ENCODE measurements at places on chromosomes 12 and 14. TPM values are rescaled to one million over a fixed set of nuclear protein-coding genes. Genes with fewer than 3 reads are reported as not detected.

- no peak for DNase-seq
- H3K4me1 ChIP-seq, result no peaks in the 10 kb centered on the region
- H3K36me3 ChIP-seq, result no peaks in the 10 kb centered on the region
- H3K4me3 ChIP-seq, result no peak overlapping the region
- no peaks in the 10 kb centered on the region for H3K27me3 ChIP-seq
Observed at GRCh38 chr14:51428981-51429380, 188.9 kb downstream of the TMX1 start.

DNA sequence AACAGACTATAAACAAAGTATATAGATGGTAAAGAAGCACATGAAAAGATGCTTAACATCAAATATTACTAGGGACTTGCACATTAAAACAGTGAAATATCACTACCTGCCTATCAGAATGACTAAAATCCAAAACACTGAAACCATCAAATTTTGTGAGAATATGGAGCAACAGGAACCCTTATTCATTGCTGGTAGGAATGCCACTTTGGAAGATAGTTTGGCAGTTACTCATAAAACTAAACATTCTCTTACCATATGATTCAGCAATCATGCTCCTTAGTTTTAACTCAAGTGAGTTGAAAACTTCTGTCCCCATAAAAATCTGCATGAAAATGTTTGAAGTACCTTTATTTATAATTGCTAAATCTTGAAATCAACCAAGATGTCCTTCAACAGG is 297.6 kb downstream of the DAD1 start:
- H3K27ac ChIP-seq, result no peak overlapping the region
- H3K36me3 ChIP-seq, result no peaks in the 10 kb centered on the region
- H3K4me1 ChIP-seq, result no peaks in the 10 kb centered on the region
- H3K4me3 ChIP-seq, result no peak overlapping the region

DNA sequence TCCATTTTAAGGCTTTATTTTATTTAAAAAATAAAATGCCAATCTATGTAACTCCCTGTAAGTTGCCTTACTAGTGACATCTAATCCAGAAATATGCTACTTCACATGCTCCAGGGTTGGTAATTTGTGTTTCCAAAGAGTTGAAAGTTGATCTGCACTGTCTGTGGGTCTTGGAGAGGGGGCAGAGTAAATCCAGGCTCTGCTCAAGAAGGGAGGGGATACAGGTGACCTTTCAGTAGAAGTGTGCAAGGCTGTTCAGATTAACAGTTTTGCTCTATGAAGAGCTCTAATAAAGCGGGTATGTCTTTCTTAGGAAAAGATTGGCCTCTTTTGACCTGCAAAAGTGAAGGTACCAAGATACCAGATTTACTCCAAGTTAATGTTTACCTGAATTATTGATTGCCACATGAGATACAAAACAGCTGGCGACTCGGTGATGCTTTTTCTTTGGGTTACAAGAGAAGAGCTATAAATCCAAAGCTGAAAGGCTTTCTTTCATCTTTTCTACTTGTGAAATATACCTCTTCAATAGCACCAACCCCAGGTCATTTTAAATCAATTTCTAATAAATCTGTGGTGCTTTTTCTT is 75.6 kb upstream of the FLRT2 start:
- DNase-seq, result no peak
- no peaks in the 10 kb centered on the region for H3K4me1 ChIP-seq
- H3K27ac ChIP-seq, result no peak overlapping the region
- H3K4me3 ChIP-seq, result no peak overlapping the region

GRCh38 chr12:124240493-124240892 is 54.4 kb upstream of the RFLNA start:
- no peak for DNase-seq
- no peak overlapping the region for H3K4me3 ChIP-seq
- peaks cover 21% of the 10 kb centered on the region for H3K4me1 ChIP-seq
- H3K36me3 ChIP-seq, result no peaks in the 10 kb centered on the region

PTPRO gene
- 0.75 TPM for total RNA-seq

DNA sequence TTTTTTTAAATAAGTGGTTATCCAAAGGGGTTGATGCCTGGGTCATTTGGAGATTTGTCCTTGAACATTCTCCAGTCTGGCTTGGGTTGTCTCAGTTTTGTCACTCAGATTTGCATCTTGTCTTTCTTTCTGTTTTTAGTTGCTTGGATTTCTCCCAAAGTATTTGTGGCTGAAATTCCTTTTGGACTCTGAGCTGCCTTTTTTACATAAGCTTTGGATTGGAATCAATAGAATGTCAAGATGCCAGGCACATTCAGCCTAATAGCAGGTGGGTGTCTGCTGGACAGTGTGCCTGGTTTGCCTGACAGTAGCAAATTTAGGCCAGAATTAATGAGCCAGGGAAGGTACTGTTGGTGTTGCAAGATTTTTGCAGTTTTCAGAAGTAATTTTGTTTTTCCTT is 50.0 kb downstream of the FLRT2 start:
- no peaks in the 10 kb centered on the region for H3K27me3 ChIP-seq
- no peak overlapping the region for H3K4me3 ChIP-seq
- DNase-seq, result no peak
- no peaks in the 10 kb centered on the region for H3K4me1 ChIP-seq
- H3K27ac ChIP-seq, result no peak overlapping the region

DNA sequence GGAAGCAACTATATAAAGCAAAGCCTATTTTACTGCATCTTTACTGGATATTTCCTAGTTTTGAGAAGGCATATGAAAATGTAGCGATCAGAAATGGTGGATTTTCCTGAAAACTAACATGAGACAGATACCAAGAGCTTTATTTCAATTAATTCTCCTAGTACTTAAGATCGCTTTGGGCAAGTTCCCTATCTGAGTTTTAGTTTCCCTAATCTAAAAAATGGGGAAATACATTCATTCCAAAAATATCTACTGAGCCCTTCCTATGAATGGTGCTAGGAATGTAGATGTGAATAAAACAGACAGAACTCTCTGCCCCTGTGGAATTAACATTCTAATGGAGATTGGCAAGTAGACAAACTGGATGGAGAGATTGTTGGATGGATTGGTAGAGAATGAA is 8.4 kb downstream of the CATSPERB start:
- no peak overlapping the region for H3K4me3 ChIP-seq
- H3K4me1 ChIP-seq, result no peaks in the 10 kb centered on the region
- DNase-seq, result no peak

DNA sequence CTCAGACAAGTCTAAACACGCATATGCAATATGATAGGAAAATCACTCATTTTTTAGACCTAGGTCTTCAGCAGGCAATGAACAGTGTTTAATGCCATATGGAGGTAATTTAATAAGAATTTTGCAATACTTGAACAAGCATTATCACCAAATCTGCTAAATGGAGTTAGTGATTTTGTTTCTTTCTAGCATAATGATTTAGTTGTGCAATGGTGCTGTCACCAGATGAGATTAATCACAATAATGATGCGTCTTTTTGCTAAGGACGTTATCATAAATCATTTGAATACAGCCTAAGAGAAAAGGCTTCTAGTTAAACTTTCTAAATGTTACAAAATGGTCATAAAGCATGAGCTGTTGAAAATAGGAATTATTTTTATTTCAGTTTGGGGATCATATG is 170.0 kb upstream of the SLC16A7 start:
- H3K4me1 ChIP-seq, result no peaks in the 10 kb centered on the region
- no peak overlapping the region for H3K4me3 ChIP-seq
- H3K27me3 ChIP-seq, result no peaks in the 10 kb centered on the region
- H3K36me3 ChIP-seq, result no peaks in the 10 kb centered on the region
- DNase-seq, result no peak
- H3K27ac ChIP-seq, result no peak overlapping the region

DNA sequence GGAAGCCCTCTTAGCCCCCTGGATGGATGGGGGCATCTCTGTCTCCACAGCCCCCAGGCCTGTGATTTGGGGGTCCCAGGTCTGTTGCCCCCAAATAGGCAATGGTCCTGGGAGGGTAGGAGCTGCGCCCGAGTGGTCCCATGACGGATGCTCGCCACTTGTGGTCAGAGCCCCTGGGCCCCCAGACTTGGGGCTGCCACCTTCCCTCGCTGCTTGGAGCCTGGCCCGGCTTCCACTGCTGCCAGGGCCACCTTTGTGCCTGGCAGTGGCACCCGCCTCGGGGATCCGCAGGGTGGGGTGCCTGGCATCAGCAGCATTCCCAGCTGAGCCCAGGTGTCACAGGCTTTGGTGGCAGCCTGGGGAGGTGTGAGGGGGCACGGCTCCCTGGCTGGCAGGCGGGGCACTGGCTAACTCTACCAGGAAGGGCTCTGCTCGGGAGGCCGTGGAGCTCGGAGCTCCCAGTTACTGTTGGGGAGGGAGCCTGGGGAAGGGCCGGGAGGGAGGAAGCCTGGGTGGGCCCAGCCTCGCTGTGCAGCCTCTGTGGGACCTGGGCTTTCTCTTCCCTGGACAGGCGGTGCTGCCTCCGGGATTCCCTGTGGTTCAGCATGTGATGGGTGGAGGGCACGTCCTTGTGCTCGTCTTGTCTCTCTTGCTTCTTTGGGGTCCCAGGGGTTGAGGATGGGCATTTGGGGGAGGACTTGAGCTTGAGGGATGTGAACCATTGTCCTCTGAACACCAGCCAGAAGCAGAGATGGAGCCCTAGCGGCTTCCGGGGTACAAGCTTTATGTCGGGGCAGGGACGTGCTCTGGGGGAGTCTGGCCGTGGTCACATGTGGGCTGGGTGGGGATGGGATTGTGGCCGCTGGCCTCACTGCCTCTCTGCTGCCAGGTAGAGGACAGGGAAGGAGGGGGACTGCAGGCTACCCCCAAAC is 5.4 kb downstream of the KIF26A start:
- no peaks in the 10 kb centered on the region for H3K36me3 ChIP-seq
- no peak for DNase-seq
- H3K27me3 ChIP-seq, result peaks cover 13% of the 10 kb centered on the region
- H3K27ac ChIP-seq, result no peak overlapping the region
- no peaks in the 10 kb centered on the region for H3K4me1 ChIP-seq

TBX3 gene
- total RNA-seq, result 4.5 TPM

KLRC2 gene
- not detected for total RNA-seq

GRCh38 chr12:27864521-27864920 is 84.5 kb upstream of the MANSC4 start:
- no peak overlapping the region for H3K27ac ChIP-seq
- no peaks in the 10 kb centered on the region for H3K27me3 ChIP-seq
- H3K4me3 ChIP-seq, result no peak overlapping the region
- no peak for DNase-seq

GRCh38 chr12:70052931-70053497 is 190.2 kb upstream of the CNOT2 start:
- H3K4me1 ChIP-seq, result peaks cover 7% of the 10 kb centered on the region
- H3K36me3 ChIP-seq, result no peaks in the 10 kb centered on the region
- no peak overlapping the region for H3K4me3 ChIP-seq
- H3K27me3 ChIP-seq, result no peaks in the 10 kb centered on the region
- H3K27ac ChIP-seq, result no peak overlapping the region
- DNase-seq, result peak; percentile 59

GRCh38 chr12:130591736-130592135 is 124.4 kb downstream of the RIMBP2 start:
- H3K36me3 ChIP-seq, result no peaks in the 10 kb centered on the region
- DNase-seq, result no peak
- H3K4me1 ChIP-seq, result no peaks in the 10 kb centered on the region
- no peaks in the 10 kb centered on the region for H3K27me3 ChIP-seq

GRCh38 chr12:58655375-58655774 is 264.9 kb downstream of the LRIG3 start:
- no peaks in the 10 kb centered on the region for H3K36me3 ChIP-seq
- H3K4me1 ChIP-seq, result no peaks in the 10 kb centered on the region
- H3K4me3 ChIP-seq, result no peak overlapping the region
- H3K27ac ChIP-seq, result no peak overlapping the region

SMOC1 gene
- total RNA-seq, result 0.82 TPM

- H3K4me3 ChIP-seq, result no peak overlapping the region
- no peaks in the 10 kb centered on the region for H3K27me3 ChIP-seq
- DNase-seq, result no peak
- no peaks in the 10 kb centered on the region for H3K36me3 ChIP-seq
- no peaks in the 10 kb centered on the region for H3K4me1 ChIP-seq
Observed at GRCh38 chr14:29030970-29031369, 264.4 kb downstream of the FOXG1 start.

DNA sequence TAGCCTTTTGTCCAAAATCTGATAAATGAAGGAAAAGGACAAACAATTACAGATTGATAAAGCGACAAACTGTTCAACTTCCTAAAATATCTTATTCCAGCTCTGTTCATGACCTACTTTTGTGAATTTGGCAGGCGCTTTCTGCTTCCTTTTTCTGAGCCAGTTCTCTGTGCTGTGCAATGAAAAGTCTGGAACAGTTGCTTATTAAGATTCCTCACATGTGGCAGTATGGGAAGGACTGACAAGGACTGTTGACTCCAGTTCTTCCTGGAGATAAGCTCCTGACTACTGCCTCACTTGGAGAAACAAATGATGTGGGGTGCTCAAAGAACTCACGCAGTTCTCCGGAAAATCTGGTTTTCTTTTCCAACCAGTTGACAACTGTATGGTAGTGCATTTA is 58.3 kb upstream of the ANP32D start:
- DNase-seq, result no peak
- no peak overlapping the region for H3K27ac ChIP-seq
- no peak overlapping the region for H3K4me3 ChIP-seq
- no peaks in the 10 kb centered on the region for H3K27me3 ChIP-seq

FOXN3 gene
- total RNA-seq, result 108 TPM
